Karpas-422 (cell line): ENCODE measurements at places on chromosomes 7 and 10. TPM values are rescaled to one million over a fixed set of nuclear protein-coding genes. Genes with fewer than 3 reads are reported as not detected.

Gene CHN2
- total RNA-seq = 3.3 and 9.1 TPM in 2 replicates

Gene PRSS37
- not detected in 2 replicates for total RNA-seq

DNA sequence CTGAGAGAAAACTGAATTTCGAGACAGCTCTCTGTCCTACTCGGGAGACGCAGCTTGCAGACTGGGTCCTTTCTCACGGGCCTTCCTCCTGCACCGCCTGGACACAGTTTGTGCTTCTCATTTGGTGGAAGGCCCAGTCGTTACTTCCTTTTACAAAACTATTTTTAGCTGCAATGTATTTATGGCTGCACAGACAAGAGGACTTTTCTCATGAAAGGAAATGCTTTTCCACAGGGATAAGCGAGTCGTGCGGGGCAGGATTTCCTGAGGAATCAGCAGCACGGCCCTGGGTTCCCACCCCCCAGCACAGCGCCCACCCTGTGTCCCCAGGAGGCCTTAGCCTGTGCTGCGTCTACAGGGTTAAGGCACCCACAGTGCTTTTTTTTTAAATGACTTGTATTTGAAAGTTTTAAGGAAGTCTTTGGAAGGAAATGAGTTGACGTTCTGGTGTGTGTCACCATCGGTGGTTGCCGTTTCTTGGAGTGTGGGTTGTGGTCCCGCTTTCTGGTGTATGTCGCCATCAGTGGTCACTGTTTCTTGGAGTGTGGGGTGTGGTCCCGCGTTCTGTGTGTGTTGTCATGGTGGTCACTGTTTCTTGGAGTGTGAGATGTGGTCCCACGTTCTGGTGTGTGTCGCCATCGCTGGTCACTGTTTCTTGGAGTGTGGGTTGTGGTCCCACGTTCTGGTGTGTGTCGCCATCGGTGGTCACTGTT lies 50.9 kb downstream of the INPP5A start:
- no peak for DNase-seq
- no peaks in the 10 kb centered on the region for H3K27me3 ChIP-seq
- no peaks in the 10 kb centered on the region for H3K36me3 ChIP-seq
- H3K27ac ChIP-seq = peak overlapping the region; percentile 58
- 0 out of 2 replicates have a peak overlapping the region, but pooled peaks have one; percentile 1 for H3K4me3 ChIP-seq

Gene OLAH
- total RNA-seq = not detected in 2 replicates

DNA sequence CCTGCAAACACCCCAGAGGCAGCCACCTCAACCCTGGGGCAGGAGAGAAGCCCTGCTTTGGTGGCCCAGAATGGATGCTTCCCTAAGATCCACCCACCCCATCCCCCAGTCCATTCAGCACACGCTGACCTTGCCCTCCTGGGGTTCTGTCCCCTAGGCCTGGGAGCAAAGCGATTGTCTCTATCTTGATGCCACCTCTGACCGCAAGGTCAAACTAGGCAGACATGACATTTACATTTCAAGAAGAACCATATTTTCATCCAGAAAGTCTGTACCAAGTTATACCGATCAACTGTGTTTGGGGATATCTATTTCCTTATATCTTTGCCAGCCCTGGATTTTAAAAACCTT lies 23.0 kb downstream of the MAT1A start:
- H3K27me3 ChIP-seq = no peaks in the 10 kb centered on the region
- no peaks in the 10 kb centered on the region for H3K36me3 ChIP-seq
- DNase-seq = no peak
- H3K4me3 ChIP-seq = no peak overlapping the region
- H3K27ac ChIP-seq = no peak overlapping the region

Gene TRIM73
- 0.22 and 2.2 TPM in 2 replicates for total RNA-seq

Gene LIPJ
- total RNA-seq = not detected in 2 replicates

GRCh38 chr10:76310588-76311080 lies 879.2 kb downstream of the LRMDA start:
- no peak for DNase-seq
- H3K27me3 ChIP-seq = no peaks in the 10 kb centered on the region
- no peak overlapping the region for H3K27ac ChIP-seq
- no peaks in the 10 kb centered on the region for H3K36me3 ChIP-seq
- no peak overlapping the region for H3K4me3 ChIP-seq

Gene TLL2
- total RNA-seq = not detected in 2 replicates

GRCh38 chr7:107315716-107316220 lies 147.0 kb downstream of the HBP1 start:
- H3K4me3 ChIP-seq = no peak overlapping the region
- peaks cover 4% of the 10 kb centered on the region for H3K4me1 ChIP-seq
- no peak for DNase-seq
- H3K36me3 ChIP-seq = no peaks in the 10 kb centered on the region

Gene FRMPD2
- total RNA-seq = not detected in 2 replicates

Gene ANLN
- 23.1 and 27.5 TPM in 2 replicates for total RNA-seq

Gene ERVW-1
- total RNA-seq = not detected in 2 replicates

GRCh38 chr10:110268971-110269370 lies 35.7 kb downstream of the SMNDC1 start:
- no peaks in the 10 kb centered on the region for H3K27me3 ChIP-seq
- H3K4me3 ChIP-seq = no peak overlapping the region
- H3K27ac ChIP-seq = no peak overlapping the region

GRCh38 chr7:132004529-132004928 lies 448.1 kb upstream of the PODXL start:
- H3K27ac ChIP-seq = no peak overlapping the region
- H3K4me1 ChIP-seq = no peaks in the 10 kb centered on the region
- no peaks in the 10 kb centered on the region for H3K36me3 ChIP-seq
- H3K27me3 ChIP-seq = no peaks in the 10 kb centered on the region

DNA sequence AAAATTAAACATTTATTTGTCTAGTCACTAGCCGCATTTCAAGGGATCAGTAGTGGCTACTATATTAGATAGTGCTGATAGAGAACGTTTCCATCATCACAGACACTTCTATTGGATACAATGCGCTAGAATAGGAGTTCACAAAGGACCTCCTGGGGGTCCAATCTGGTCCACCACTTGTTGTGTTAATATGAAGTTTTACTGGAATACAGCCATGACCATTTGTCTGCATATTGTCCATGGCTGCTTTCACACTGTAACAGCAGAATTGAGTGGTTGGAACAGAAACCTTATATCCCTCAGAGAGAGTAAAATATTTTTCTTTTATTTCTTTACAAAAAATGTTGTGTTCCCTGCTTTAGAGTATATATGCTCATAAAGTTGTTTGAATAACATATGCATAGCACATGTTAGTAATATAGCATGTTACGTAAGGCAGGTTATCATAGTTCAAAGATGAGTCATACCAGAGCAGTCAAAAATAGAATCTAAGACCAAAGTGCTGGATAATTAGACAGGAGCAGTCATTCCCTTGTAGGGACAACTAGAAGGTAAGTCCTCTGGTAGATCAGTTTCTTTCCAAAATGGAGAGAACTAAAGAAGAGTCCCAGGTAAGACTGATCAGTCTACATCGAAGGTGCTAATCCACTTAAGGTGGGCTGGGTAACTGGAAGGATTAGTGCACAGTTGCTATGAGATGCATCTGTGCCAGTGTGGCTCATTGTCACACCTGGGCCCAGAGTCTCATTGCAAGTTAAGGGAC lies 14.9 kb downstream of the BZW2 start:
- peaks cover 24% of the 10 kb centered on the region; the same call in 1 of the 2 replicates for H3K36me3 ChIP-seq
- H3K4me3 ChIP-seq = no peak overlapping the region
- no peaks in the 10 kb centered on the region for H3K27me3 ChIP-seq
- H3K4me1 ChIP-seq = peaks cover 17% of the 10 kb centered on the region
- no peak for DNase-seq

DNA sequence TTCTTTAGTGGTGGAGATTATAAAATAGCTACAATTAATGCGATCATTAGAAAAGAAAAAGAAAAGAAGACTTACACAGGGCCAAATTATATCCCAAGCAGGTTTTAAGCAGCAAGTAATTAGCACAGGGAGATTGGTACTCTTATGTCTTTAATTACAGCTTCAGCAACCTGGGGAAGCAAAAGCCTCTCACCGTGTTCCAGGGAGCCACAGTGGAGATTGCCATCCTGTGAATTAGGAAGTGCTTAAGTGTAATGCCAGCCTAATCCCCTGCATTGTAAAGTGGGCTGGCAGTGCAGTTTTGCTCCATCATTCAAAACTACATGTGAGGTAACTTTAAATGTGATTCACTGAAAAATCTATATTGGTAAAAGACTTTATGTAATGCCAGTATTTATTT lies 533.5 kb upstream of the COBL start:
- H3K4me1 ChIP-seq = no peaks in the 10 kb centered on the region
- H3K4me3 ChIP-seq = no peak overlapping the region

Gene EN2
- not detected in 2 replicates for total RNA-seq
